ENCODE measurements at places on chromosomes 4 and X.
A peak's percentile ranks its signal among the peaks of the same experiment; 100 is the strongest.

DNA sequence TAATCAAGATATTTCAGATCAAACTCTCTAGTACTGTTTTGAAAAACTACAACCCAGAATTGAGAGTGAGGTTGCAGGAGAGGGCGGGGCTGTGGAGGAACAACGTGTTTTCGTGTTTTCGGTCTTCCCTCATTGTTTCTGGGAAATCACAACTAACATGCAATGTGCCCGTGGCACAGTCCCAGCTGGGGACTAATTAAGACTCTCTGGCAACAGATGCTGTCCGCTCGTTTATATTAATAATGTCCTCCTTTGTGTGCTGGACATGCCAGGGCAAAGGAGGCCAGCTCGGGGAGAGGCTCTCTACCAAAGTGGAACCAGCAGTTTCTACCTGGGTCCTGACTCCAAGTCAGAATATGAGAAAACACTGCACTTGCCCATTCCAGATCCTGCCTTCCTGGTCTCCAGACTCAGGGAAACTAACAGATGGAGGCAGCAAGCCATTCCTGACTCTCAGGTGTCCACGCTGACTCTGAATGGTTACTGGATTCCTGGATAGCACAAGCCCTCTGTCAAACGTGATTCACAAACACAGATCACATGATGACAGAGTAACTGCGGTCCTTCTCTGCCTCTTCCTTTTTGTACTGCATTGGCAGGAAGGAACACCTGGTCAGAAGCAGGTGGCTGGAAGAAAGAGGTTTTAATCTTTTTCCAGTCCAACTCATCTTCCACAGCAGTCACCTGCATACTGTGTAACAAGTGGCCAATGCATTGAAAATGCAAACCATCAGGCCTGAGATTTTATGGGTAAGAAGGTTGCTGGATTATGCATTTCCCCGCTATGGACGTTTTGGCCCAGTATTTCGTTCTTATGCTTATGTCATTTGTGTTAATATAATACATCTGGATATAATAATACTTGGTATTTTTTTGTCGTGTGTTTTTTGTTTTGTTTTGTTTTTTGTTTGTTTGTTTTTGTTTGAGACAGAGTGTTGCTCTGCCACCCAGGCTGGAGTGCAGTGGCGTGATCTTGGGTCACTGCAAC, 65.0 kb downstream of the COQ2 start:
- DNase-seq, result peak; percentile 17

DNA sequence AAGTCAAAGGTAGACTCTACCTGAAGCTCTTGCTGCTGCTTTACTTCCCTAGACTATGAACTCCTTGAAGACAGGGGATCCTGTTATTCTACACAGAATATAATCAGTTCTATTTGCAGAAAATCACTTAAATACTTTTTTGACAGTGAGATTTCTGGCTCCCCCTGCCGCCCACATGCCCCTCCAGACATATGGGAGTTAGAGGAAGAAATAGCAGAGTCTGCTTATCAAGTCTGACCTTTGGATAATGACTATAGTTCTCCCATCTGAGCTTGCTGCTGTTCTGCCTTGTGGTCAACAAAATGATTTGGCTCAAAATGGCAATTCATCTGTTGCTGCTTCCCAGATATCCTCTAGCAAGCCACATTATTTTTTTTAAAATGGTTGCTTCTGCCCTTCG, 101.1 kb downstream of the ENOX2 start:
- DNase-seq, result no peak

DNA sequence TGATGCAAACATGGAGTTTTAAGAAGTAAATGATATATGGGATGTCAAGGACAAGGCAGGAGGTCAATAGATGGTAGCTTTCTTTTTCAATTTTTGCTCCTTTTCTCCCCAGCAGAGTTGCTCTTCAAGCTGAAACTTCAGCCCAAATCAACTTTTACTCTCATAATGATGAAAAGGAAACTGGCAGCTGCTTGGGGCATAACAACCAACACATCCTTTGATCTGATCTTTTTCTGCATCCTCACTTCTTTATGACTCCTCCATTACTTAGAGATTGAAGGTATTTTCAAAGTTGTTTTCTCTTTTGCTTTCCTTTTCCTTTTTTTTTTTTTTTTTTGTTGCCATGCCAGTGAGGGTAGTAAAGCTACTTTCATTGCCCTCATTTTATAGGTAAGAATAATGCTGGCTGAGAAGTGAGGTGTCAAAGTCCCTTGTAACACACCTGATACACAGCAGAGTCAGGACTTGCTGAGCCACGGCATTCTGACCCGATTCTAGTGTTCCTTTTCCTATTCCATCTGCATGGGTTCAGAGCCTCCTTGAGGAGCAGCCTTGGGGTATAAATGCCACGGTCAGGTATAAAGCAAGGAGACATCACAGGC, 26.9 kb downstream of the SLC2A9 start:
- DNase-seq, result no peak

DNA sequence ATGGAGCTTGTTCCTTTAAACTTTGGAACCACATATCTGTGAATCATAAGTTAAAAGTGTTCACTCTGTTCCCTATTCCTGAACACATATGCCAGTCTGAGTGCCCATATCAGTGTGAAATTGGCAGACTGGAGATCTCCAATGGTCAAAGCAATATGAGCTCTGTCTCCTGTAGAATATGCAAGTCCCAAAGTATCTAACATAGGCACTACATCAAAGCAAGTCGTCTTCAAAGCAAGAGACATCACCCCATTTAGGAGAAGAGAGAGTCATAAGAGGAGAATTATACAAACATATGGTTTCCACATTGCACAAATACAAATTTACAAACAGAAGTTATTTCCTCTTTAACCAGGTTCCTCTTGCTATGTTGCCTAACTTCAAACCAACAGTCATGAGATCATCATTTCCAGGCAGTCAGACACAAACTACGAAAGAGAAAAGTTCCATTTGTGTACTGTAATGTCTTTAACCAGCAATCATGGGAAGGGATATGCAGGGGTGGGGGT, 9.9 kb upstream of the GK start:
- no peak for DNase-seq

GRCh38 chrX:10992110-10992509, 119.0 kb upstream of the HCCS start:
- DNase-seq, result no peak

DNA sequence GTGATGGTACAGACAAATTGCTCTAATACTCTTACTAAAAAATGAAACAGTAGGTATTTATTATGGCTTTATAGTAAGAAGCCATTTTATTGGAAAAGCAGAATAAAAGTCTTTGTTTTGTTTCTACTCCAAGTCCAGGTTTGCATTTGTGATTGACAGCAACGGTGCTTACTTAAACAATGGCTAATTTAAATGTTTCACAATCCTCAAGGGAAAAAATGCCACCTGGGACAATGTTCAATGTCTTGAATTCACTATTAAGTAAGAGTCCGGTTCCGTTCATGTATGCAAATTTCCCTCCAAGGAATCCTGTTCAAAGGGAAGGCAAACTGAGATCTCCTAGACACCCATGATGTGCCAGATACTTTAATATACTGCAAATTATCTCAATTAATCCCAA, 123.6 kb downstream of the RBM47 start:
- DNase-seq, result no peak

DNA sequence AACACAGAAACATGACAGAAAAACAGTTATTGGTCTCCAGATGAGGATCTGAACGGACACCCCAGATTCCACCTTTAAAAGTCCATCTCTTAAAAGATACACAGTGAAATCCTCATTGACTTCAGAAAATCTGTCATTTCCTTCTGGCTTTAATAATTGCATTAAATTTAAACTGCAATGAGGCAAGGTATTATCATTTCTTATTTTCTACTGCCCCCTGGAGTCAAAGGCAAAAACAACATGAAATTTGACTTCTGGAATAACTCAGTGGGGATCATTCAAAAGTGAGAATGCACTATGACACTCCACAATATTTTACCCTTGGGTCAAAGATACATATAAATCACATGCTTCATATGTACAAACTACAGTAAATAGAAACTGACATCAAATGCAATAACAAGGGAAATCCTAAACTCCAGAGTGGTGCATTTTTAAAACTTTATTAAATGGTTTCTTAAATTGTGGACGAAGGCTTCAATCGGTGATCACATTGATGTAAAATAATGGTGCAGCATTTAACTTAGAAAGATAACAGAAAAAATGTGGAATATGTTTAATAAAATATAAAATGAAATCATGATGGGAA, 56.4 kb upstream of the SPANXN1 start:
- DNase-seq, result peak; percentile 10

DNA sequence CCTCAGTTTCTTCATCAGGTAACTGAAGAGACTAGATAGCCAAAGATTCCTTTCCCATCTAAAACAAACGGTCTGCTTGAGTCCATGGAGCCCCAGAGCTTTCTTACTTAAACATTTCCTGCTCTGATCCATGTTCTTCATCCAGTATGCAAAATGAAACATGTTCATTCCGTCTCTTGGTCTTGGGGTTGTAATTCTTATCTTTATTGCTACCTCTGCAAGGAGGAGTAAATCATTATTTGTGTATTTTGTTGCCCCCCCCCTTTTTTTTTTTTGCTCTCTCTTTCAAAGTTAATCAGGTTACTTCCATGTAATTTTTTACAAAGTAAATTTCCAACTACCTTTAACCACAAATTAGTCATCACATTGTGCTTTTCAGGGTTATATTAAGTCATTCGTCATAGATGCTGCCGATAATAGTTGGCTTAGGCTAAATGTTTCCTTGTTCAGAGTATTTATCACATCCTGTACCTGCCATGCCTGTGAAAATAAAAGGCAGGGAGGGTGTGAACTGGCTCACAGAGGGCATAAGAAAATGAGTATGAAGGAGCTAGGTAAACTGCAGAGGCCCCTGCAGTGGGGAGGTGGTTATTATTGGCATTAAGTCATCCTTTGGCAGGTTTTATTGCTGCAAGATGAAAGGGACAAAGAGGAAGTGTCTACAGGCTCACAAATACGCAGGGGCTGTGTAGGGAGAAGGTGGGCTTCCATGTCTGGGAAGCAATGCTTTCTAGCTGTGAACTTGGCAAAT, 76.7 kb upstream of the HS3ST1 start:
- DNase-seq, result no peak

GRCh38 chrX:13469963-13470684, 99.3 kb upstream of the EGFL6 start:
- peak; percentile 64 for DNase-seq

- no peak for DNase-seq
These were observed 68.4 kb downstream of the PDLIM5 start for GRCh38 chr4:94519925-94520789.

DNA sequence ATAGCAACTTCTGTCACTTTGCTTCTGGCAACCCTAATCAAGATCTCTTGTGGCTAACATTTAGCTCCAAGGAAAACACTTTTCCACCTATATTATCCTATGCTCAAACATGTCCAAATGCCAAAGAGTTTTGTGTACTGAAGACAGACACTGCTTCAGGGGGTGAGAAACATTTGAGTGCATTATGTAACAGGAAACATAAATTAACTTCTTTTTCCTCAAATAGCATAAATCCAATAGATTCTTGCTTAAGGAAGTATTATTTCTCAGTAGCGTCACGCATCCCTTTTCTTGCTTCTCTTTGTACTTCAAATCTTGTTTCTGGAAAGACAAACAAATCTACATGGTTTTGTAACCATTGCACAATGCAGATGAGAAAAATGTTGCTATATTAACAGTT, 839.1 kb downstream of the GLUD2 start:
- DNase-seq, result no peak

DNA sequence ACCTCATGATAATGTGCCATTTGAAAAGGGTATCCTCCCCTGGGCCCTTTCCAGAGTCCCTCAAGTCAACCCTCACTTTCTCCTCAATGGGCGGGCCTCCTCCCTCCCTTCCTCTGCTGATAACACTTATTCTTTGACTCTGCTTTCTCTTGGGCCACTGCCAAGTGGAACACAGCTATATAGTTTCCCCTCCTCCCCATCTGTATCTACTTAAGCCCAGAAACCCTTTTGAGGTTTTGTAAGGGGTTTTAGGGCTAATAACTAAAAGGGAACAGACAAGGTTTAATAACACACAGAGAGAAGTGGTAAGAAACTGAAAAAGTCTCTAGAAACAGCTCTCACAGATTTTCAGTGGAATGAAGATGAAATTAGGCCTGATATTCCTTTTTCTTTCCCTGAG, 116.7 kb downstream of the GPC3 start:
- no peak for DNase-seq

DNA sequence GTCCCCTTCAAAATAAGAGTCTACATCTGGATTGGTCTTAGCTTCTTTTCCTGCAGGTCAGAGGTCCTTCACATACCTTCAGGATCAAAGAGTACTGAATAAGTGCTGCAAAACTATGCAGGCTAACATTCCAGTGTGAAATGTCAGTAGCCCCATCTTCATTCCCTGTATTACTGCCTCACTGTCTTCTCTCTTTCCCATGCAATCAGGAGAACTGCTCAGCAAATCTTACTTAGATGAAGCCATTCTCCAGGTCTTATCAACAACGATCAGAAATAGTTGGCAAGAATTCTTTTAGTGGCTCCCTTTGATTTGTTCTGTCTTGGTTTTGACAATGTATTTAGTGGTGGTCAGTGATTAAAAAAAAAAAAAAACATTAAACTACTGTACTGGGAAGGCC, 26.0 kb upstream of the IQCM start:
- DNase-seq, result no peak

DNA sequence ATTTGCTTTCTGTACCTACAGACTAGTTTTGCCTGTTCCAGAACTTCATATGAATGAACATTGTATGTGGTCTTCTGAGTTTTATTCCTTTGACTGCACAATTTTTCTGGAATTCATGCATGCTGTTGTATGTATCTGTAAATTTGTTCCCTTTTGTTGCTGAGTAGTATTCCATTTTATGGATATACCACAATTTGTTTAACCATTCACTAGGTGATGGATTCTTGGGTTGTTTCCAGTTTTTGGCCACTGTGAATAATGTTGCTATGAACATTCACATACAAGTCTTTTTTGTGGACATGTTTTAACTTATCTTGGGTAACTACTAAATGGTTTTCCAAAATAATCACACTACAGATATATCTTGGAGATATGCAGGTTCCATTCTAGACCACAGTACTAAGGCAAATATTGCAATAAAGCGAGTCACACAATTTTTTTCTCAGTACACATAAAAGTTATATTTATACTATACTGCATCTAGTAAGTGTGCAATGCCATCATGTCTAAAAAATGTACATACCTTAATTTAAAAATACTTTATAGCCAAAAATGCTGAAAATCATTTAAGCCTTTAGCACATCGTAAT, 58.7 kb downstream of the TSPAN5 start:
- no peak for DNase-seq

DNA sequence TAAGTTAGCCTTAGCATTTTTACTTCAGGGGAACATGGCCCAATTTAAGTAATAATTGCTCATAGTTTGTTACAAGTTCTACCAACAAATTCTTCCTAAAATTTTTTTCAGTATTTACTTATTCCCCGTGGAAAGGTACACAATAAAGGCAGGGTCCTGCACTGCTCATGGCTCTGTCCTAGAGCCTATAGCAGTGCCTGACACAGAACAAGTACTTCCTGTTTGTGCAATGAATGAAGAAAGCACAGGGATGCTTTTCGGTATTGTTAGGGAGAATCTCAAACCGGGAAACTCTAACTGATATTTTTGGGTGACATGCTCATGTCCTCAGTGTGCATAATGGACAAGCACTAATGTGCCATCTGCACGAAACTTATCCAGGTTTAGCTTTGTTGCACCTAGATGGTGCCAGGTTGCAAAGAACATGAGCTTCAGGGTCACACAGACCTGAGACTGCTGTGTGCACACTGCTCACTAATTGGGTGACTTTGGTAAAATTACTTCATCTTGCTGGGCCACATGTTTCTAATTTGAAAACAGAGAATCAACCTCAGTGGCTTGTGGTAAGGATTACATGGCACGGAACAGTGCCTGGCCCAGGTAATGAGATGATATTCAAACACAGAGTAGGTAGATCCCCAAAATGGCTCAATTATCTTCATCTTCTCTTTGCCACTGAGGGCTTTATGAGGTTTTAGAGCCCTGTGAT, 175.8 kb upstream of the NPY2R start:
- DNase-seq, result no peak

- no peak for DNase-seq
These were observed 103.9 kb downstream of the MMRN1 start for GRCh38 chr4:89998469-89999011.

Data from foreskin melanocyte (primary cell).